ENCODE measurements at places on chromosomes 5 and 9. TPM values are rescaled to one million over a fixed set of nuclear protein-coding genes. Genes with fewer than 3 reads are reported as not detected.

RMI1 gene
- total RNA-seq, result 5.2 TPM

DRD1 gene
- not detected for total RNA-seq

DNA sequence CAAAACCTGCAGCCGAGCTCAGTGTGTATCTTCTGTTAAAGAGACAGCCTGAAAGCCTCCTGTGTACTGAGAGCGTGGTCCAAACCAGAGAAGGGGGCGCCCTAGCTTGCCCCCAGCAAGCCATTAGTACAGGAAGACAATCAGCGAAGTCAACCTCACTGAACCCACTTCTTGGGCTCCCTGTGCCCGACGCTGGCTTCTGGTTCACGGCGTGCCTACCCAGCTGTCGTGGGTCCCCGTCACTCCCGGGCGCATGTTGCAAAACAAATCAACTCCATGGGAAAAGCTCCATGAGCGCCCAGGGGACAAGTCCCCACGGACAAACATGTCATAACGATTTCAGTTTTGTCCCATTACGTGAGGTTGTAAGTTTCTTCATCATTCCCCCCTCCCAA is 326.9 kb downstream of the SH3GL2 start:
- DNase-seq, result no peak

- peak; percentile 79 for DNase-seq
Observed at GRCh38 chr5:107217721-107218130, 453.0 kb downstream of the EFNA5 start.

CHSY3 gene
- total RNA-seq, result 1.3 TPM

SPINK4 gene
- total RNA-seq, result not detected

DNA sequence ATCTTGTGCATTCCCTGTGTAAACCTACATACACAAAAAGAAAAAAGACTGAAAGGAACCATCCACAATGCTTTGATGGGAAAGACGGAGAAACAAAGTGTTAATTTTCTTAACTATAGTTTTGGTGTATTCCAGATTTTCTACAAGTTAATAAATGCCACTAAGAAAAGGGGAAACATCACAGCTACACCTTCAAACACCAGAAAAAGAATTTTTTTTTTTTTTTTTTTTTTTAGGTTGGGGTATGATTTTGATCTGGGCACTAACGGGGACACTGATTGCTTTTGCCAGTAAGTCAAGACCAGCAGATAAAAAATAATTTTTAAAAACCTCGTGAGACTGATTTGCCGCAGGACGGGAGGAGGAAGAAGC is 334 bp upstream of the THG1L start:
- no peak for DNase-seq

GALNT12 gene
- total RNA-seq, result 0.45 TPM

DPYSL3 gene
- 25.9 TPM for total RNA-seq

- DNase-seq, result no peak
Observed at GRCh38 chr5:177310757-177311391, 824 bp downstream of the MXD3 start.

FGD3 gene
- total RNA-seq, result 2.2 TPM

DNA sequence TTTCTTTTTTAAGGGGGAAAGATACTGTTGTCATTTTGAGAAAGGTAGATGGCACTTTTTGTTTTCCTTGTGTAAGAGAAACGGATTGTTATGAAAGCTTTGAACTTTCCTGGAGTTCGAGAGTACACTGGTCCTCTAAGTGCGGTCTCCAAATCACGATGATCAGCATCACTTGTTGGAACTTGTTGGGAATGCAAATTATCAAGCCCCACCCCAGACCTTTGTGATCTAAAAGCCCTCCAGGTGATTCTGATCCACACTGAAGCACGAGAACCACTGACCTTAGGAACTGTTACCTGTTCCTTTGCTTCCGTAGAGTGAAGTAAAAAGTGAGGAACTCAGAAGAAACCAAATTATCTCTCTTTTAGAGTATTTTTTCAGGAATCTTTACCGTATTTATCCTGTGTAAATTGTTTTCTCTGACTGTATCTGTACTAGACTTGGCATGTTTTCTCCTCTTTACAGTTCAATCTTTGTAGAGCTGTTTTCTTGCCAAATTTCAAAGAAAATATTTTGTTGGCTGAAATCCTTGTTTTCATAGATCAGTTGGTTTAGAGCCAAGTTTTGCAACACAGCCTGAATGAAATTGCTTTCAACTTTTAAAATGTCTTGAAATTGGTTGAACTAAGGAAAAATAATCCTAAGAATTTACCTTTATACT is 4.0 kb downstream of the MAT2B start:
- DNase-seq, result no peak

BRINP1 gene
- total RNA-seq, result 0.26 TPM

GRCh38 chr5:175738126-175738525 is 80.3 kb downstream of the HRH2 start:
- no peak for DNase-seq

DNA sequence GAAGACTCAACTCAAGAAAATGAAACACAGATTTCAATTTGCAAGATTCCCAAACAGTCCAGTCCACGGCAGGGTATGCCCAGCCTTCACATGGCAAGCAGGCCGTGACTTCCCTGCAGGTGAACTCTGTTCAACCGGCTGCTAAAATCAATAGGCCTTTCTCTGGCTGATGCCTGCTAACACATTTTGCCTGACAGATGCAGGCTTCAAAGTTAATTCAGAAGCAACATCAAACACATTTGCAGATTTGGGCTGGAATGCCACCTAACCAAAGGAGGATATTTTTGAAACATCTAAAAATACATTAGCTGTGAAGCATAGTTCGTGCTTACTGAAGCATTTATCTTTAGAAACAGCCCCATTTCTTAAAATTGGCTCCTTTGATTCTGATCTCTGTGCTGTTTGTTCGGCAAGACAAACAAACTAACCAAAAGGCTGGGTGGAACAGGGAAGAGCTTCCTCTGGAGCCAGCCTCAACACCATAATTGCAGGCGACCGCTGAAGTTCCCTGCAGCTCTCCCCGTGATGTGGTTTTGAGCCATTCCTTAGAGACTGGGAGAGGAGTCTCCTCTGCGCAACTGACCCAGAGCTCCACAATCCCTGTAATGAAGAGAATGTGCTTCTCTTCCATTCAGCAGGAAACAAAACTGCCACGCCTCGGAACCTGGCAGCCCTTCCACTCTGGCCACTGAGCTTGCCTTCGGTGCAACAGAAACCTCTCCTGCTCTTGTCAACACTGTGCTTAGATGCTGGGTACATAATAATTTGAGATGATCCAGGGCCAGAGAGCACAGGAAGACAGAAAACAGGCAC is 126.5 kb downstream of the MYO10 start:
- DNase-seq, result peak; percentile 11

SAP30L gene
- 35.3 TPM for total RNA-seq

DNA sequence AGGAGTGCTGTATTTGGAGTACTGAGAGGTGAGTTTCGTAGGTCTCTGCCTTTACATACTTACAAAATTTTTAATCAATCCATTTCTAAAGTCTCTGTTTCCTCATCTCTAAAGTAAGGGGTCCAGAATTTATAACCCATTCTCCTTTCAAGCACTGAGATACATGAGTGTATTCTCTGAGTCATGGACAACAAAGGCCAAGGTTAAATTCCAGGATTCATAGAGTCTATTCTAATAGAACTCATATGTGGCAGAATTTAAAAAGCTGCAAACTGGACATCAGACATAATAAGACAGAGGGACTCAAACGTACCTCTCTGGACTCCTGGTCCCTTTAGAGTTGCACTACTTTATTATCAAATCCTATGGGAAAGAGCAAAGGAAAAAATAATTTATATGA is 112.5 kb upstream of the SLIT3 start:
- no peak for DNase-seq

DNA sequence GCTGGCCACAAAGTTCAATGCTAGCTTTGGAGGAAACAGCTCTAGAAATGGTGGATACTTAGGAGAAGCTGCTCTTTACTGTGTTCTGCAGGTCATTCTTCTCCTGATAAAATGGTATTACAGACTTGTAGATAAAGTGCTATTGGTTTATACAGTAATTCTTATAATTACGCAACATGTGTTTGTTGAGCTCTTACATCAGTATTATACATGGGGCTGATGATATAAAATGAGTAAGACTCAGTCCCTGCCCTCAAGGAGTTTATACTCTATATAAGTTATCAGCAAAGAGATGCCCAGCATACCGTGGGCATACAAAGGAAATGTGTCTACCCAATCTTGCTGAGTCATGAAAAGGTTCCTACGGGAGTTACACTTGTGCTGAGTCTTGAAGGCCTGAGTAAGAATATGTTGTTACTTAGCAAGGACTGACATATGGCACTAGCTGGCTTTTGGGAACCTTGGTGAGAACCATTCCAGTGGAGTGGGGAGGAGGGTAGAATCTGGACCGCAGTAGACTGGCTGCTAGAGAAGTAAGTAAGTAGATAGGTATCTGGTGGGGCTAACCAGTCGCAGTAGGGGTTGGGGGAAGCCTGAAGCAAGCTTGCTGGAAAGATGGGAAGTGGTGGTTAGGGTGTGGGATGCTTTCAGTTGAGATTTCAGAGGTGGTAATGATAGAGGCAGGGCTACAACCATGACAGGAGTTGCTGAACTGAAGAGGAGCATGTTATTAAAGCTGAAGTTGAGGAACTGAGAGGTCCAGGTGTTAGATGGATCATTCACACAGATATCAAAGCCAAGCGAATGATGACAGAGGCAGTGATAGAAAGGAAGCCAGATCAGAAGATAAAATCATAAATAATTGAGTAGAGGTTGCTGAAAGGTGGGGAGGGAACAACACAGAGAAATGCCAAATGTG is 11.1 kb upstream of the TTC23L start:
- no peak for DNase-seq

DNA sequence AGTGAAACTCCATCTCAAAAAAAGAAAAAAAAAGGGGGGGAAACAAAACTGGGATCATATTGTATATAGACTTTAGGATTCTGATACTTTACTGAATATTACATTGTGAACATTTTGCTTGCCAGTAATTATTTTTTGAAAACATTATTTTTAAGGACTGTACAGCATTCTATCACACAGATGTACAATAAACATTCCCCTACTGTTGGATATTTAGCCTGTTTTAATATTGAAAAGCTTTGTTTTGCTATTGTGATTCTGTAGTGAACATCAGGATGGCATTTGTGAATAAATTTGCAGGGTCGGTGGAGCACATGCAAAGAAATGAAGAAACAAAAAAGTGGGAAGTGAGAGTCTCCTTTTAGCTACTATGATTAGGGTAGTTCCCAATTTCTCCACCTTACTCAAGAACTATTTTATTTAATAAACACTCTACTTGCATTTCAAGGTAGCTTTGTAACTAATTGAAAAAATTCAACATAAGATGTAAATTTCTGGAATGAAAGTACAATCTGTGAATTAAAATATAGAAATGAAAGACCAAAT is 18.7 kb downstream of the RASGRF2 start:
- no peak for DNase-seq

TAF11L9 gene
- total RNA-seq, result not detected
